Activated T-cell treated with anti-CD3 and anti-CD28 coated beads for 48 hours (primary cell): ENCODE measurements at places on chromosomes 4 and X.

- DNase-seq, result no peak
Observed at GRCh38 chr4:72305080-72305479, 263.9 kb downstream of the ADAMTS3 start.

DNA sequence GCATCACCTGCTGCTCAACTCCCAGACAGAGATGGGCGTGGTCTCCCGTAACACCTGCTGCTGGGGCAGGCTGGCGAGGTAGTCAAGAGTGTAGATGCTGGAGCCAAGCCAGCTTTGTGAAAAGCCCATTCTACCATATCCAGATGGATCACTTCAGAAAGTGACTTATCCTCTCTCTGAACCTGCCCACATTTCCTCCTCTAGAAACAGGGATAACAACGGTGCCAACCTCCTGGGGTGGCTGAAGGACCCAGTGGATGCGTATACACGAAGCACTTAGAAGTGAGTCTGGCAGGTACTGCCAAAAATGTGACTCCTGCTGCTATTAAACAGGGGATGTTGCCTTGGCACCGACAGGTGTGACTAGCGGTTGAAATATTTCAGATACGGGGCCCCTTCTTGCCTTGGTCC lies 95.8 kb downstream of the SORBS2 start:
- DNase-seq, result no peak

GRCh38 chr4:74279716-74280115 lies 28.6 kb upstream of the EPGN start:
- no peak for DNase-seq

DNA sequence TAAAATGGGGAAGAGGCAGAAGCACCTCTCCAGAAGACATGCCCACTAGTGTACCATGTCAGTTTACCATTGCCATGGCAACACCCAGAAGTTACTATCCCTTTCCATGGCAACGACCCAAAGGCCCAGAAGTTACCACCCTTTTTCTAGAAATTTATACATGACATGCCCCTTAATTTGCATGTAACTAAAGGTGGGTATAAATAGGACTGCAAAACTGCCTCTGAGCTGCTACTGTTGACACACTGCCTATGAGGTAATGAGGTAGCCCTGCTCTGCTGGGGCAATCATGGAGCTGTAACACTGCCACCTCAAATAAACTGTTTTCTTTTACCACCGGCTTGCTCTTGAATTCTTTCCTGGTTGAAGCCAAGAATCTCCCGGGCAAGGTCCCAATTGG lies 13.9 kb upstream of the BEX4 start:
- no peak for DNase-seq

GRCh38 chr4:39609454-39609931 lies 29.2 kb downstream of the SMIM14 start:
- DNase-seq, result no peak

GRCh38 chrX:2828344-2828958 lies at the start of gene GYG2:
TSS of gene GYG2 (plus strand) at chrX:2828930. CDS start at chrX:2830189, 1,259 bp downstream.
- DNase-seq, result no peak
